ENCODE measurements at places on chromosomes 7 and 10.

DNA sequence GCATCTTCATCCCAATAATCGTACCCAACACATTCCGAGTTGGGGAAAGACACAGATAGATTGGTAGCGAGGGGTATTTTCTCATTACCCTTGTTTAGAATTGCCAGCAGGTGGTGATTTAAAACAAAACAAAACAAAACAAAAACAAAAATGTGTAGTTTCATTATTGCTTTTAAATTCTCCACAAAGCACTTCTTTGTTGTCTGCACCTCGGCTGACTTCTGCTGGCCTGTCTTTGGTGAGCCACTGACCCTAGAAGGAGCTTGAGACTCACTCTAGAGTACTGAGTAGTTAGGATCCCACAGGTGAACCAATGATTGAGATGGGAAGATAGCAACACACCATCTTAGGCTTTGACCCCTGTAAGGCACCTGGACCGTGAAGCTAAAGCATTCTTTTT is 105.4 kb upstream of the BET1 start:
- DNase-seq = no peak

GRCh38 chr7:132379292-132379691 is 197.0 kb downstream of the PLXNA4 start:
- DNase-seq = no peak

- no peak for DNase-seq
Measured at GRCh38 chr7:74134117-74134620, 40.0 kb upstream of the EIF4H start.

GRCh38 chr7:19275000-19275399 is 129.8 kb upstream of the FERD3L start:
- no peak for DNase-seq

DNA sequence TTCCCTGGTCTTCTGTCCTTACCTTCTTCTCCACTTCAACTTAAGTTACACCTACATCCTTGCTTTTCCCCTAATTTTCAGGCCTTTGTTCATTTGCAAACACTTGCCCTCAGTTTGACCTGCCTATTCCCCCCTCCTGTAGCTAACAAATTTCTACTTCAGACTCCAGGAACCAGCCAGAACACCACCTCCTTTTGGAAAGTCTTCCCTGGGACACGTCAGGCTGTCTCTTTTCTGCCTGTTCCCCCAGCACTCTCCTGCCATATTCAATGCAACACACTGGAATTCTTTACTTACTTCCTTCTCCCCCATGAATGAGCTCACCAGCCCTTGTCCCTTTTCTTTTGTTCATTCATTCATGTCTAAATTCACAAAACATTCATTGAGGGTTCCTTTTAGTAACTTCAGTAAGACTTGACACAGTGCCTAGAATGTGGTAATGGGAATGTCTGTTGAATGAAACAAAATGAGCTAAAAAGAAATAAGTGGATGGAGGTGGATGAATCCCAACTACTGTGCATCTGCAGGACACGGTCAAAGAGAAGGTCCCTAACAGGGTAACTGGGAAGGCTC is 478.0 kb downstream of the KCNMA1 start:
- no peak for DNase-seq

- DNase-seq = no peak
Measured at GRCh38 chr10:102597131-102597991, 46.9 kb upstream of the TRIM8 start.

GRCh38 chr10:103197174-103197573 is 4.1 kb upstream of the NT5C2 start:
- DNase-seq = no peak

DNA sequence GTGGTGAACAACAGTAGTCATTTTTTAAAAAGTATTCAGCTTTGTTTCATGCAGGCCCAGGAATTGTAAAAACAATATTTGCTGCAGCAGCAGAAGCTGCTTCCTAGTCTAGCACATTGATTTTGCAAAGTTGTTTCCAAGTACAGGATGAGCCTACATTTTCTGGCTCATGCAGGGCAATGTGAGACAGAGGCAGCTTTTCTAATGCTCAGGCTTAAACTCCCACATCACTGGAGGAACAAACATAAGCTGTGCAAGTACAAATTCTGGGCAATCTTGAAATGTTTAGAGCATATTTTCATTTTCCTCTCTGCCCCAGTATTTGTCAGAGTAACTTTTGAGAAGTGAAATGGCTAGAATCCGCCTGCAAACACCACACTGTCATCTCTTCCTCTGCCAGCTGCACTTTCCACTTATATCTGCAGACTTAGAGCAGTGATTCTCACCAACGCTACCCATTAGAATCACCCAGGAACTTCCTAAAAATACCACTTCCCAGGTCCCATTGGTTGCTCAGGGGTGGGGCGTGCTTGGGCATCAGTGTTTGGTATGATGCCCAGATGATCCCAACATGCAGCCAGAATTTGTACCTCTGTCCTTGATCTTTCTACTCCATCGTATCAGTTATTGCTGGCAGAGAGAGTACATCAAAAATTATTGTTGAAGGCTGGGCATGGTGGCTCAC is 304.1 kb upstream of the LRGUK start:
- no peak for DNase-seq

GRCh38 chr7:13153742-13154141 is 466.3 kb downstream of the ARL4A start:
- DNase-seq = no peak

GRCh38 chr7:55516409-55516808 is 55.9 kb downstream of the VOPP1 start:
- DNase-seq = no peak

Measured in GM20000 (cell line).